Kidney (tissue), 22 donors: ENCODE measurements at places on chromosomes 4 and X.

GRCh38 chrX:155819525-155819924 is 61.6 kb upstream of the VAMP7 start:
- no peak for DNase-seq

GRCh38 chr4:161554372-161554990 is 609.3 kb downstream of the FSTL5 start:
- no peak for DNase-seq

DNA sequence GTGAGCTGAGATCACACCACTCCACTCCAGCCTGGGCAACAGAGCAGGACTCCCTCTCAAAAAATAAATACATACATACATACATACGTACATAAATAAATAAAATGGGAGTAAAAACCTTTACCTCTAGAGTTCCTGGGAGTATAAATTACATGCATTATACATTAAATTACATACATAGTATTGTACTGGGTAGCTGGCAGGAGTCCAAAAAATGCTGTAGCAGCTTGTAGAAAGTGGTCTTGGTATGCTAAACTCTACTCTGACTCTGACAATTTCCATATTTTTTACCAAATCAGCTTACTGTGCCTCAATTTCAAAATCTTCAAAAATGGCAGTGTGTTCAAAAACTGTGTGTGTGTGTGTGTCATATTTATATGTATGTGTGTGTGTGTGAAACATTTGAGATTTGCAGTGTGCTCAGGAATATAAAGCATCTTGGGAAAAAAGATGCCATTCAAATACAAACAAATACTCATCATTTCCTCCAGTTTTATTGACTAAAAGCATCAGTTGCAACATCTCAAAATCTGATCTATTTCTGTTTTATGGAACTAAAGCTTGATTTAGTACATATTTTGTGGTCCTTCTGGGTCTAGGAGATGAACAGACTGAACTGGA is 171.7 kb downstream of the SHROOM3 start:
- peak; percentile 84 for DNase-seq

- DNase-seq, result no peak
Measured at GRCh38 chr4:47831026-47831679, 6.7 kb downstream of the CORIN start.

GRCh38 chr4:145909281-145909715 is 29.3 kb downstream of the ZNF827 start:
- peak; percentile 57 for DNase-seq

DNA sequence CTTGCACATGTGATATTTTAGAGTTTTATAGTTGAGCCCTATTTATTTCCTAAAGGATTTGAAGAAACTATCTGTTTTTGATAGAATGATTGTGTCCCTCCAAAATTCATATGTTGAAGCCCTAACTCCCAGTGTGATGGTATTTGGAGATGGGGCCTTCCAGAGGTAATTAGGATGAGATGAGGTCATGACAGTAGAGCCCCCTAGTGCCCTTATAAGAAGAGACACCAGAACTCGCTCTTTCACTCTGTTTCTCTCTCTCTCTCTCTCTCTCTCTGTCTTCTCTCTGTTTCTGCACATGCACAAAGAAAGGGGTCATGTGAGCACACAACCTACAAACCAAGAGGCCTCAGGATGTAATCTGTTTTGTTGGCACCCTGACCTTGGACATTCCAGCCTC is 921.9 kb upstream of the DIAPH2 start:
- DNase-seq, result no peak

GRCh38 chr4:156628858-156629257 is 342.7 kb downstream of the PDGFC start:
- DNase-seq, result no peak

DNA sequence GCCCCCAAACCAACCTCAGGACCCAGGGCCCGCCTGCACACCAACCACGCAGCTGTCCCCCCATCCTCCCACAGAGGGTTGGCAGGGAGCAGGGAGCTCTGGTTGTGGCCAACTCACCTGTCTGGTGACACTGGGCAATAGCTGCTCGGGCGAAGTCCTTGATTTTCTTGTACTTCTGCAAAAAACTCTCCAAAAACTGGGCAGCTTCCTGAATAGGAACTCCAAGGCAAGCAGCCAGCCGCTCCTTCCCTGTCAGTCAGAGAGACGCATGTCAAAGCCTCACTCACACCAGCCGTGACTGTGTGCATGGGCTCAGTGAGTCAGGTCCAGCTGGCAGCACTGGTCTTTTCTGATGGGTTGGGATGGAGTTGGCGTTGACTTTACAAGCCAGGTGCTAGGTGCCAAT is 26.4 kb downstream of the NAT8L start:
- DNase-seq, result no peak

DNA sequence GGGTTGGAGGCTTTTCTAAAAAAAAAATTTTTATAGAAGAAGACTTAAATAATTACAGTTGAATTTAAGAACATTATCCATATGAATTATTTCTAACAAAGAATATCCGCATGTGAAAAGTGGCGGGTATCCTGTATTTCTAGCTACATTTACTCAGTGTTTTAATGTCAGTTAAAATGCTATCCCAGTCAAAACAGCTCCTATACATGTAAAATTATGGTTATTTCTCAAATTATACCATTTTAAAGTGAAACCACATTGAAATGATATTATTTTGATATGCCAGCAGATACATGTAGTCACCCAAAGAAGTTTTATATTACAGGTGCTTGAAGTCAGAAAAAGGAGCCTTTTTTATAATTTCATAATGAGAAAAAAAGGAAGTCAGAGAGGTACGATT is 168.5 kb upstream of the ATOH1 start:
- no peak for DNase-seq

GRCh38 chr4:173539986-173540385 is 10.0 kb upstream of the HAND2 start:
- DNase-seq, result no peak

DNA sequence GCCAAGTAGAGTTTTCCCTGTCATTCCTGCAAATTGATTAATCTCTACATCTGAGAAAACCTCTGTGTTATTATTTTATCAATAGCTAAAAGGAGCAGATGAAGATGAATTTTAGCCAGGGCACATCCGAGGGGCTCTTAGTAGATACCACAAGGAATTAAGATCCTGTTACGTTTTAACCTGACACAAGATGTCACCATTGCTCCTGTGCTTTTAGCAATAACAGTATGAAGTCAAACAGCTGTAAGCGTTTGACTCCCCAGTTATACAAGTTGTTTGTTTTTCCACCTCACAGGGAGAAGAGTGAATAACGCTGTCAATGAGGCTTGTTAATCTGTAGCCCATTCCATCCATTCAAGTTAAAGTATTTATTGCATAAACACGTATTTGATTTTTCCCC is 76.0 kb upstream of the AP1S2 start:
- no peak for DNase-seq

DNA sequence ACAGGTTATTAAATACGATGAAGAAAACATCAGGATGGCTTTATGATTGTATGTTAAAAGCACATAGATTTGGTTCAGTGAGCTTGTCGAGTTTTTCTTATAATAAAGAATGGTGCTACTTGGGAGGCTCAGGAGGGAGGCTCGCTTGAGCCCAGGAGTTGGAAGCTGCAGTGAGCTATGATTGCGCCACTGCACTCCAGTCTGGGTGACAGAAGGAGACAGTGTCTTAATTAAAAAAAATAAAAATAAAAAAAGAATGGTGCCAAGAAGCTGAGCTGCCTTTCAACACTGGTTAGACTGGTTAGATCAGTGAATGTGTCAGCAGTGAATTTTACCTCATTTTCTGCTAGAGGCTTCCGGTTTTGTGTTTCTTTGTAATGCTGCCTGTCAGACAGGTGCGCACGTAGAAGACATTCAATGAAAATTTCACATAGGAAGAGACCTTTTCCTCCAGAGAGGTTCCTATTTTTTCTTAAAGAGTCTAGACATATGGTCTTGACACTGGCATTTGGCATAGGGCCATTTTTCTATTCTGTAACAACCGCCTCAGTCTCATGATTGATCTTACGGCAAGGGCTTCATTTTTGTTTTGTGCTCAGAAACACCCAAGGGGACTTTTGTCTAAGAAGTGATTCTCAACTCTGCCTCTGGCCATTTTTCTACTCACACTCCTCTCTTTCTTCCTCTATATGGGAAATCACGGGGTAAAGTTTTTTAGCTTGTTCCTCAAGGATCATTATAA is 15.0 kb upstream of the ARSF start:
- no peak for DNase-seq

GRCh38 chr4:125091-125771 is 930 bp downstream of the ZNF718 start:
- DNase-seq, result peak; percentile 44

DNA sequence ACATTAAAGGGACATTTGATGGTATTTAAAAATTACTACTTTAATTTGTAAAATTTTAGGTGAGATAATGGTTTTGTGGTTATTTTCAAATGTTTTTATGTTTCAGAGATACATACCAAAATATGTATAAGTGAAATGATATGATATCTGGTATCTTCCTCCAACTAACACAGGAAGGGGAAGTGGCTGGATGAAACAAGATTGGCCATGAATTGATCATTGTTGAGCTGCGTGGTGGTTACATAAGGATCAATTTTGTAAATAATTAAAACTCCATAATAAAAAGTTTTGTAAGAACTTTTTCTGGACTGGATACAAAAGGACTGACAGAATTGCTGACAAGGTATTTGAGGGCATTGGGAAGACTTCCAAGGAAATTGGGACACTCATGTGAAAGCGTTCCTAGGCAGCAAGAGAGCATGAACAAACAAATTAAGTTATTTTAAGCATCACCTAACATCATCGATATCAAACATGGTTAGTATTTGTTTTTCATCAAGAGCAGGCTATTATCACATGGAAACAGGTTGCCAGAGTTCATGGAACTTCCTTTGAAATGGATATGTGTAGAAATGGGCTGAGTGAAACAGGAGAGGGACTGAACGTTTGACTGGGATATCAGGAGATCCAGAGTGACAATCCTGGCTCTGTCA is 4.4 kb upstream of the PGM2 start:
- DNase-seq, result peak; percentile 23

DNA sequence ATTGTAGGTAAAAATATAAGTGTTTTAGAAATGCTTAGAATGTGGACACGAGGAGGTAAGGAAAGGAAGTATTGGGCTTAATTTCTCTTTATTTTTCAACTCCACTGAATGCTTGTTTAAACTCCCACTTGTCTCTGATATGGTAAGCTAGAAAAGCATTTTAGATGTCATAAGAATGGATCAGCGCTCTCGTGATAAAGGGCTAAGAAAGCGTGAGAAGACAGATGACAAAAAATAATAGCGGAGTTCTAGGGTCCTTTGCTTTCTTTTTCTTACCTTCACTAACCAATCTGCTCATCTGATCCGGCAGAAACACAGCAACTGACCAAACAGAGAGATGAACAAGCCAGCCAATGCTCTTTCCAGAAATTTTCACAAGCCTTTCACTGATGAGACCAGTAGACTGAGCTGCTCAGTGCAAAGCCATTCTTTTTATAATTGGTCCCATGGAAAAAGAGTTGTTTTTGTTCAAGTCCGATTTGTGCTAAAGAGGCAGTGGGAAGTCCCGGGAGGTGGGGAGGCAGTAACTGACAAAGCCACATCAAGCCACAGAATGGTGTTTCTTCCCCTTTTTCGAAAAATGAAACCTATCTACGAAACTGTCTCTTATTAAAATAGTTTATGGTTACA is at the start of gene TASL:
TSS of gene TASL (minus strand) at position 405 of the 630 bp plus-strand sequence. CDS start 17,411 bp downstream, outside the sequence.
- DNase-seq, result no peak

GRCh38 chr4:13328591-13328990 is 155.5 kb downstream of the RAB28 start:
- DNase-seq, result no peak

DNA sequence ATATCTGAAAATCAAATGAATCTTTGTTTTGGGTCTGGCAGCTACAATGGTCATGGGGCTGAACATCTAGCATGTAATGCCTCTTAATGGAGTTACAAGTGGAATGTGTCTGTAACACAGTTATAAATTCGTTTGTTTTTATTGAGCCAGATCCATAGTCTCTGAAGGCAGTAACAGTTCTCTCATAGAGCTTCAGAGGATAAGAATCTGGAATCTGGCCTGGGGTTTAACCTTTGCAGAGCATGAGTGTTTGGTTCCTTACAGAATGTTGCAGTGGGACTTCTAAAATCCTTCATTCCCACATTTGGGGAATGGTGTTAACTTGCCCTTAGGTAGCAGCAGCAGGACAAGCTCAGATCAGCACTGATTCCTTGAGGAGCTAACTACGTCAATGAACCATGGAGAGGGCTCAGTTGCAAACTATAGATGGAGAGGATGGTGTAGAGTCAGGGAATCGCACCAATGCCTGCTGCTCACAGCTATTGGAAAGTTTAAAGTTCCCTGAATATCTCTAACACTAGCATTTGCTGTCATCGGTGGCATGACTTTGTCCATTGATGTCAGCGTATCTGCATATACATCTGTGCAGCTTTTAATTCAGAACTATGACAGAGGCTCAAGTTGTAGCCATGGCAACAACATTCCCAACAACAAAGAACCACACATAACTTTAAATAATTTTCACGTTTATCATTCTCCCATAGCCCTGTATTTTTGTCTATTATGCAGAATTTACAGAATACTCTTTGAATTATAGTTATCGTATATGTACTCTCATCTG is 72.2 kb downstream of the RASGEF1B start:
- DNase-seq, result no peak

DNA sequence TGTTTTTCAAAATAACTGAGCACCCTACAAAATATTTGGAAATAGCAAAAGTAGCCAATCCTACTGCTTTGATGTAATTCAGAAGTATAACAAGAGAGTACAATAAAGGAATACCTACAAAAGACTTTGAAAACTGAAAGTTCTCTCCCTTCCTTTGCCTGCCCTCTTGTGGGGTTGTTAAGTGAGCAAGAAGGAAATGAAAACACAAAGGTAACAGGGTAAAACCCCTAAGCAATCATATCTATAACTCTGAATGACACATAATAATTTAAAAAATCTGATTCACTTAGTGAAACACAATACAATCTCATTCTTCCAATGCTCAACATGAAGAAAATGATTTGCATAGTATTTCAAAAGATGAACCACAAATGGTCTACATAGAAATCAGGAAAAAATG is 98.2 kb downstream of the FRYL start:
- no peak for DNase-seq

DNA sequence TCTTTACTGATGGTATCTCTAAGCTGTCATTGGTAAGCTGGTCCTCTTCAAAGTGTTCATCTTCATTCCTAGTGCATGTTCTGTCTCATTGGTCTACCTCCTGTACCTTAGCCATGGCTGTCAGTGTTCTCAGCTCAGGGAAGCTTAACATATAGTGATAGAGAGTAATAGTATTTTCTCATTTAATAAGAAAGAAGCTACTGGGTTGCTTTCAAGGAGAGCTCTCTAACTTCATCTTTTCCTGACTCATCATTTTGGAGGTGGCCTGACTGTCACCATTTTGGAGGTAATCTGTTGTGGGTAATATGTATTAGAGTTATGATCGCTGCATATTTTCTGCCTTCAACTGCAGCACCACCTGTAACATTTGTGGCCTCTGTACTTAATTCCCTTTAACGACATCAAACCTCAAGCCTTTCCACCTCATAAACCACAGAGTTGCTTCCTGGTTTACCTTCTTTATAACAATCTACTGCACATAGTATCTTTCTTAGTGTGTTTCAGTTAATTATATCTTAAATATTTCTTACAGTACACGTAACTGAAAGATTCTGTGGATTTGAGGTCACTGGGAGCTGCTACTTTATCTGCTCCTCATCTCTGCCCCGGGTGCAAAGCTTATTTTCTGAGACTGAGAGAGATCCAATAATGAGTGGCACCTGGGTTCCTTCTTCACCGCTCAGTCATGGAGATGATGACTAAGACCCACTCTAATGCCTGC is 474.0 kb upstream of the TECRL start:
- peak; percentile 60 for DNase-seq
